ENCODE measurements at places on chromosomes 6 and 20. TPM values are rescaled to one million over a fixed set of nuclear protein-coding genes. Genes with fewer than 3 reads are reported as not detected.

THBD gene
- 9.7 TPM for polyA plus RNA-seq

GLP1R gene
- 0.13 TPM for polyA plus RNA-seq

FOXS1 gene
- 9.8 TPM for polyA plus RNA-seq

MTFR2 gene
- 0.65 TPM for polyA plus RNA-seq

EMILIN3 gene
- polyA plus RNA-seq, result 0.32 TPM

ADGRG6 gene
- polyA plus RNA-seq, result 2.6 TPM

MPIG6B gene
- not detected for polyA plus RNA-seq

WFDC2 gene
- 1,908 TPM for polyA plus RNA-seq

CRISP3 gene
- polyA plus RNA-seq, result not detected

OR2H2 gene
- polyA plus RNA-seq, result not detected

CDSN gene
- not detected for polyA plus RNA-seq

EYS gene
- not detected for polyA plus RNA-seq

TGM3 gene
- not detected for polyA plus RNA-seq
